ENCODE measurements at places on chromosomes 7 and 10. TPM values are rescaled to one million over a fixed set of nuclear protein-coding genes. Genes with fewer than 3 reads are reported as not detected.

The PRKCQ gene
- 5.6 TPM for total RNA-seq

The PRSS1 gene
- total RNA-seq = not detected

The TMEM236 gene
- 1.2 TPM for total RNA-seq

The SORBS1 gene
- 1,755 TPM for total RNA-seq

The TCAF2 gene
- total RNA-seq = 0.83 TPM

The GIMAP5 gene
- 29.0 TPM for total RNA-seq

DNA sequence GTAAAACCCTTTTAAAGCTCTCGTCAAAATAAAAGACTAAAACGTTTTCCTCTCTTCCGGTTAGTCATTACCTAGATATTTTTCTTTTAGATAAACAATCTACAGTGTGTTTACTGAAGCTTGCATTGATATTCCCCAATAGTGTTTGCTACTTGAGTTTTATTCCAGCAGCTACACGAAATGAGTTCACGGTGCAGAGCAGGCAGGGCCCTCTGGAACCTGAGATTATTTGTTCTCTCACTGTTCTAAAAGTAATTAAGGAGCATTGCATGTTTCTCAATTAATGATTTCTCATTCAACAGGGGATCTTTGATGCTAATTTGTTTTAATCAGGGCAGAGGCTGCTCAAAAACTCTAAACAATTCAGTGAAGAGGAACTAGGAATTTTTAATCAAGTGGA lies 319.7 kb downstream of the GFRA1 start:
- no peaks in the 10 kb centered on the region for H3K36me3 ChIP-seq
- H3K4me3 ChIP-seq = no peak overlapping the region
- H3K27me3 ChIP-seq = no peaks in the 10 kb centered on the region
- H3K4me1 ChIP-seq = no peaks in the 10 kb centered on the region
- H3K27ac ChIP-seq = no peak overlapping the region
- DNase-seq = no peak

- H3K27ac ChIP-seq = no peak overlapping the region
- H3K4me1 ChIP-seq = peaks cover 17% of the 10 kb centered on the region
- H3K27me3 ChIP-seq = no peaks in the 10 kb centered on the region
- no peak for DNase-seq
- H3K36me3 ChIP-seq = no peaks in the 10 kb centered on the region
These were observed 200.8 kb downstream of the ELMO1 start for GRCh38 chr7:37247861-37248260.

DNA sequence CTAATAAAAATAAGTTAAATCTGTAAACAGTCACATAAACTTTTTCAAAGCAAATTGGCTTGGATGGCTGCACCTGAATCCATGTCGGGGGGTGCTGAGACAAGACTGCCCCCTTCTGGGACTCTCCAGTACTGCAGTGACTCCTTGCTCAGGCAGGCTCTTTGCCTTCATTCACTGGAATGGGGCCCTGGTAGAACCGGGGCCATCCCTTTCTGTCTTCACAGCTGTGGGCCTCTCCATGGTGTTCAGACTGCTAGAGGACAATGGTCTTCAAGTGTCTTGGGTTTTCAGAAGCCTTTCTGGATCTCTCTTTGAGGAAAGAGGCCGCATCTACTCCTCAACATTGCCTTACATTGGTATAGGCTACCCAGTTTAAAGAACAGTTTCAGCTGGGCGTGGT lies 16.1 kb upstream of the IMPDH1 start:
- no peak overlapping the region for H3K27ac ChIP-seq
- peaks cover 12% of the 10 kb centered on the region for H3K4me1 ChIP-seq
- no peak overlapping the region for H3K4me3 ChIP-seq
- H3K36me3 ChIP-seq = no peaks in the 10 kb centered on the region
- no peak for DNase-seq

DNA sequence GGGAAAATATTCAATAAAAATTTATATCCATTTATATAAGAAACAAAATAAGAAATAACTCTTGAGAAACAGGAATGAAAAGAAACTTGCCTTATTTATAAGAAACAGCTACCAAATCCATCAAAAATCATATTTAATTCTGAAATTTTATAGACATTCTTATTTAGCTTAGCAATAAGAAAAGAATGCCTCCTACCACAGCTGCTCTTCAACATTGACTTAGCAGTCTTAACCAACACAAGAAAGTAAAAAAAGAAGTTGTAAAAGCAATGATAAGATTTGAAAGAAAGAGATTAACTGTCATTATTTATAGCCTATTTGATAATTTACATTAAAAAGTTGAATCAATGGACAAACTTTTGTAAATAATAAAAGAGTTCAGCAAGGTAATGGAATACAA lies 212.8 kb downstream of the ZNF365 start:
- no peak overlapping the region for H3K4me3 ChIP-seq
- H3K27ac ChIP-seq = no peak overlapping the region
- peaks cover 25% of the 10 kb centered on the region for H3K4me1 ChIP-seq

DNA sequence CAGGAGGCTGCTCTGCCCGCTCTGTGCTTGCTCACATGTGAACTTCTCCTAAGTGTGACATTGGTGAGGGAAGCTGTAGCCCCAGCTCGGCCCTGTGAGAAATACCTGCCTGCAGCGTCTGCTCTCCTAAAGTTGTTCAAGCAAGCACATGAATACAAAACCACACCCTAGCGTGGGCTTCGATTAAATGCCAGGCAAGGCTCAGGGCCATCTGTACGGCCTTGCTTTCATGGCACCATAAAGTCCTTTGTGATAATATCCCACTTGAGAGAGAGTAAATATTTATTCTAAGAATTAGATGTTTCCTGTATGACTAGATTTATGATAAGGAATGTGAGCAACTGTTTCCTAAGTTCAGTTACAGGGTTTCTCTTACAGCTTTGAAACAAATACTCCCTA lies 262.8 kb upstream of the KLF14 start:
- H3K4me3 ChIP-seq = no peak overlapping the region
- peaks cover 19% of the 10 kb centered on the region for H3K36me3 ChIP-seq
- peak overlapping the region; percentile 78 for H3K27ac ChIP-seq
- DNase-seq = peak; percentile 70
- peaks cover 73% of the 10 kb centered on the region for H3K4me1 ChIP-seq
- H3K27me3 ChIP-seq = no peaks in the 10 kb centered on the region

- H3K27ac ChIP-seq = no peak overlapping the region
- H3K4me1 ChIP-seq = peaks cover 27% of the 10 kb centered on the region
- no peak overlapping the region for H3K4me3 ChIP-seq
- H3K36me3 ChIP-seq = no peaks in the 10 kb centered on the region
- H3K27me3 ChIP-seq = no peaks in the 10 kb centered on the region
These were observed 47.2 kb downstream of the PWWP2B start for GRCh38 chr10:132443983-132444876.

- H3K27me3 ChIP-seq = no peaks in the 10 kb centered on the region
- H3K4me1 ChIP-seq = no peaks in the 10 kb centered on the region
- H3K36me3 ChIP-seq = no peaks in the 10 kb centered on the region
- no peak overlapping the region for H3K27ac ChIP-seq
These were observed 281.9 kb downstream of the PPP1R3A start for GRCh38 chr7:113636727-113637421.
